SK-N-MC (cell line): ENCODE measurements at places on chromosomes 2 and 18.

DNA sequence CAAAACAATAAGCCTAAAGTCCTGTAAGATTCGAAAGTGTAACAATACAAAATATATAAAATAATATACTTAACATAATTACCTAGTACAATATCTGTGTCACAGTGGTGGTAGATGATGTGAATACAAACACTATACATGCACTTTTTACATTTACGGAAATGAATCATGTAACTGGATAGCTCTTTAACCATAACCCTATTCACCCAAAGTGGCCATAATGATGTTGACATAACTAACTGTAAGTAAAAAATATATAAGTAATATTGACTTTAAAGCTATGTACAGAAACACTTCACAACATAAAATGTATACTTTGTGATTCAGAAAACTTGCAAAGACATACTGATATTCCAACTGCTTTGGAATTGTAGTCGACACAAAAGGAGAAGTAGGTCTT lies 616.9 kb upstream of the SLC8A1 start:
- no peak for DNase-seq

GRCh38 chr18:27847412-27847811 lies 329.5 kb downstream of the CDH2 start:
- no peak for DNase-seq

GRCh38 chr2:239275044-239275685 lies 125.7 kb downstream of the HDAC4 start:
- no peak for DNase-seq

- DNase-seq: no peak
Measured at GRCh38 chr2:185227391-185227790, 511.2 kb upstream of the FSIP2 start.

GRCh38 chr18:32902568-32903330 lies 129.9 kb upstream of the KLHL14 start:
- no peak for DNase-seq

DNA sequence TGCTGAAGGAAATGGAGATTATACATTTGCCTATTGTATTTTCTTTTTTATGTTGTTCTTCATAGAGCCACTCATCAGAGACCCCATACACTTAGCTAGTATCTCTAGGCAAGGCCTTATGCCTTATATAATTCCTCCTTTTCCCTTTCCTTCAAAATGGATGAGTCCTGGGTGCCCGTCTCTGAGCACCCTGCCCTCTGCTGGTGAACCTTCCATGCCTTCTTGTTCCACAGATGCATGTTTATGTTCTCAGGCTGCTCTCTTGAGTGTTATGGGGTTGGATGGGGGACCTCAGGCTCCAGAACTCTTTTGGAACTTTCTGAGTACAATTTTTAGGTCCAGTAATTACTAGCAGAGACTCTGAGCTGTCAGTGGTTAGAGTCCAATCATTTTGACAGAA lies 368.6 kb upstream of the SPRED2 start:
- DNase-seq: no peak

DNA sequence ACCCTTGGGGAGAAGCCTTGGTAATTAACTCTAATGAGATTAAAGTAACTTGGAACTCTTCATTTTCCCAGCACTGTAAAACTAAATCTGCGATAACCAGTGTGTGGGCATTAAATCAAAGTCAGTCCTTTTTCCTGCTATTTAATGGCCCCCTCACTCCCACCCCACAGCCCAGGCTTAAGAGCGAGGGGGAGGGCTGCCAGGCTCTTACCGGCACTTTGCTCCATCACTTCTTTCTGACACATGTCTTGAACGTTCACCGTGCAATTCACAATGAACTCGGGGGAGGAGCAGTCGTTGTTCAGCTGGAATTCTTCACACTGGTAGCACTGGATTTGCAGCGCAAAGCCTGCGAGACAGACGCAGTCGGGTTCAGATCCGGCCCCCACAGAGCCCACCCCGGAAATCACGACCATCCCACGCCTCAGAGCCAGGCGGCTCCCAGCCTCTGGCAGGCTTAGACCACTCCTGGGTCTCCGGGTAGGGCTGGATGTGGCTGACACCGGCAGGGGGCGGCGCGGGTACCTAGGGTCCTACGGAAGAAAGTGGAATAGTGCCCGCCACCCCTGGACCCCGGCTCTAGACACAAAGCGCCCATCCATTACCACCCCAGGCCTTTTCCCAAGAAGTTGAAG lies 1.7 kb downstream of the LYPD1 start:
- DNase-seq: no peak

- DNase-seq: no peak
Measured at GRCh38 chr2:190378880-190379237, 29.3 kb upstream of the MFSD6 start.

GRCh38 chr2:63555931-63556330 lies 32.3 kb downstream of the WDPCP start:
- no peak for DNase-seq

DNA sequence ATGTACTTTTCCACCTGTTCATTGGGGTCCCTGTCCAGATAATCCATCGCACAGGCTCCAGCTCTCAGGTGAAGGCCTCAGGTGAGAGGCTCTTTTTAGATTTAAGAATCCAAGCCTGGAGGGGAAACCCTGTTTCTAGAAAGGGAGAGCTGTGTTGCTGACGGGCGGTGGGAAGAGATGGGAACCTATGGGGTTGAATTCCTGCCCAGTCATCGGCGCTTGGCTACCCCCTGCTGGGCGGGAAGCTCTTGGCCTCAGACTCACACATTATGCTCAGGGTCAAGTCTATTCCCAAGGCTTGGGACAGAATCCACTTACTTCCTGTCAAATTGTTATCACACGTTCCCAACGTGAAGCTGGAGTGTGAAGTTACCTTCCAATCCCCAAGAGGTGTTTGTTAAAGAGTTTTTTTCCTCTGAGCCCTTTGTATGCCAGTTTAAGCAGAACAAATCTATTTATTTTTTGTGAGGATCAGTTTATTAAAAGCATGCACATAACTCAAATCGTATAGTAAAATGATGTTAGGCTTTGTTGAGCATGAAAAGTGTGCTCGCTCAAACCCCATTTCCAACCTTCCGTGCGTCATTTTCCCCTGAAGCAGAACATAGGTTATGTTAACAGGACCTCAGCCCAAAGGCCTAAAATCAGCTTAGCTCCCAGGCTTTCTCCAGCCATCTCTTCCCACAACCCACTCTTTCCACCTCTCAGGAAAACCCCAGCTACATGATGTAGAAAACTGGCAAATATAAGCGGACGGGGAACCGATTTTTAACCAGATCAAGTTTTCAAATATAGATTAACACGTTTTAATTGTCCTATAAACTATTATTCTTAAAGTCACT lies 181.7 kb upstream of the ETAA1 start:
- DNase-seq: no peak

GRCh38 chr18:706405-706804 lies 6.0 kb downstream of the ENOSF1 start:
- no peak for DNase-seq

DNA sequence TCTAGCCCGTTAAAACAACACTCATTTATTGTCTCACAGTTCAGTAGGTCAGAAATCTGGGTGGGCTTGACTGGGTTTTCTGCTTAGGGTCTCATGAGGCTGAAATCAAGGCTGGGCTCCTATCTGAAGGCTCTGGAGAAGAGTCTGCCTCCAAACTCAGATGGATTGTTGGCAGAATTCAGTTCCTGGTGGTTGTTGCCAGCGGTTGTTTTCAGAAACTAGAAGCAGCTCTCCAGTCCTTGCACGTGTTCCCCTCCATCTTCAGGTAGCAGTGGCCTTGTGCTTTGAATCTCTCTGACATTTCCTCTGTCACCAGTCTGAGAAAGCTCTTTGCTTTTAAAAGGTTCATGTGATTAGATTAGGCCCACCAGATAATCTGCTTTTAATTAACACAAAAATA lies 20.1 kb upstream of the FN1 start:
- no peak for DNase-seq

DNA sequence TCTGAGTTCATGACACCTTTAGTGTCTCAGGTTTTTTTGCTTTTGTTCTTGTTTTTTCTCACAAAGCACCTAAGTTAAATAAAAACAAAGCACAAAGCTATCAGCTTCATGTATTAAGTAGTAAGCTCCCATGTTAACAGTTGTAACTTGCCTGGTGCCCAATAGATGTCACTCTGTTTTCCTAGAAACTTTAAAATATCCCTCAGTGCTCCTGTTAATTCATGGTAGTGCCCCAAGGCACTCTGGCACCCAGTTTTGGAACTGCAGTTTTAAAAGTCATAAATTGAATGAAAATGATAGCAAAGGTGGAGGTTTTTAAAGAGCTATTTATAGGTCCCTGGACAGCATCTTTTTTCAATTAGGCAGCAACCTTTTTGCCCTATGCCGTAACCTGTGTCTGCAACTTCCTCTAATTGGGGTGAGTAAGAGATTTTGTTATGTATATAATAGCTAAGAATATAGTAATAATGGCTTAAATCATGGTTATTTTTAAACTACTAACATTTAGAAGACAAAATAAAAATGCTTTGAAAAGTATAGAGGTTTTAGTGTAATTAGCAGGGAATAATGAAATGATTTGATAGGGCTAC lies 555.0 kb upstream of the TMEFF2 start:
- DNase-seq: no peak

GRCh38 chr18:48191494-48191893 lies 217.7 kb downstream of the ZBTB7C start:
- no peak for DNase-seq

DNA sequence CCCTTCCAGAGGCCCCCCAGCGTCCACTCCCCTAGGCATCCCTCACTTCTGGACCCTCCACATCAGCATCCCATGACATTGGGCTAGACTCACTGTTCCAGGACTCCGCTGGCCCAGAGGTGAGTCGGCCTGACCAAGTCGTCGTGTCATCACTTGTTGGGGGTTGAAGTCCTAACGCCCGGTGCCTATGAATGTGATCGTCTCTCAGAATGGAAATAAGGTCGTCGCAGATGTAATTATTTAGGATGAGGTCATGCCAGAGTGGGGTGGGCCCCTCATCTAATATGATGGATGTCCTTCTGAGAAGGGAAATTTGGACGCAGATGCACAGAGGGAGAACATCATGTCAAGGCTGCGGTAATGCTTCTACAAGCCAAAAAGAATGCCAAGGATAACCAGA lies 142.7 kb downstream of the AGAP1 start:
- no peak for DNase-seq

DNA sequence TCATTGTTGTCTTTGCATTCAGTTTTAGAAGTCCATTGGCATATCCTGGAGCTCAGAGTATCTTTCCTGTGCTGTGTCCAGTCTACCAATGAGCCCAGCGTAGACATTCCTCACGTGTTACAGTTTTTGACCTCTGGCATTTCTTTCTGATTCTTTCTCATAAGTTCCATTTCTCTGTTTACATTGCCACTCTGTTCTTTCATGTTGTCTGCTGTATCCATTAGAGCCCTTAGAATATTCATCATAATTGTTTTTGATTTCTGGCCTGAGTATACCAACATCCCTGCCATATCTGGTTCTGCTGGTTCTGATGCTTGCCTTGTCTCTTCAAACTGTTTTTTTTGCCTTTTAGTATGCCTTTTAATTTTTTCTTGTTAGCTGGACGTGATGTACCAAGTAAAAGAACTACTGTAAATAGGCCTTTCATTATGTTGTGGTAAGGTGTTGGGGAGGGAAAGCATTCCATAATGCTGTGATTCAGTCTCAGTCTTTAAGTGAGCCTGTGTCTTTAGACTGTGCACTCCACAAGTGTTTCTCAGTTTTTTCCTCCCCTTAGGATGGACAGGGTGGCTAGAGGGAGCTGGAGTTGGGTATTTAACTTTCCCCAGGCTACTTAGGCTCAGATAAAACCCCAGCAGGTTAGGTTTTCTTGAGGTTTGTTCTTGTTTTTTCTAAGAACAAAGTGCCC lies 35.6 kb downstream of the CEP192 start:
- DNase-seq: no peak

GRCh38 chr2:160836755-160837154 lies 323.5 kb upstream of the TANK start:
- no peak for DNase-seq

DNA sequence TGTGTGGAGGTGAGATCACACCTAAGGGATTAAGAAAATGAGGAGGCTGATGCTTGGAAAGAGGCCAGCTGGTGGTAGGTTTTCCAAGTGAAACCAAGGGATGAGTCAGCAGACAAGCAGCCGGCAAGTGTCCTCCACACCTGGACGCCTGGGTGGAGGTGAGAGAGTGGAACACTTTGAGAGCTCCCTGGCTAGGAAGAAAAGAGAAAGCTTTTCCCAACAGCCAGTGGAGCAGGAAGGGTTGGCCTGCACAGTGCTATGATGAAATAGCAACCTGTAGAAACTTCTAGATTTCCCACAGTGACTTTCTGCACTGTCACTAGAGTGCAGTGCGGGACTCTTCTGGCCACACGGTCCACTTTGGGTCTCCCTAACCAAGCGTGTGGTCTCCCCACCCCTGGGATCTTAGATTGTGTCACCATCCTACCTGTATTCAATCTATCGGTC lies 19.6 kb upstream of the IL37 start:
- DNase-seq: no peak

GRCh38 chr18:48340560-48340959 lies 68.6 kb downstream of the ZBTB7C start:
- no peak for DNase-seq

DNA sequence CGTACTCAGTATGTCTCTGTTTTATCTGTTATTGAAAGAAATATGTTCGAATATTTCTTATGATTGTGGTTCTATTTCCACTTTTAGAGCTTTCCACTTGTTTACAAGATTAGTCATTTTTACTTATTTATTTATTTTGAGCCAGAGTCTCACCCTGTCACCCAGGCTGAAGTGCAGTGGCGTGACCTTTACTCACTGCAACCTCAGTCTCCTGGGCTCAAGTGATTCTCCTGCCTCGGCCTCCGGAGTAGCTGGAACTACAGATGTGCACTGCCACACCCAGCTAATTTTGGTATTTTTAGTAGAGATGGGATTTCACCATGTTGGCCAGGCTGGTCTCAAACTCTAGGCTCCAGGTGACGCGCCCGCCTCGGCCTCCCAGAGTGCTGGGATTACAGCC lies 53.3 kb downstream of the HIBCH start:
- DNase-seq: no peak

DNA sequence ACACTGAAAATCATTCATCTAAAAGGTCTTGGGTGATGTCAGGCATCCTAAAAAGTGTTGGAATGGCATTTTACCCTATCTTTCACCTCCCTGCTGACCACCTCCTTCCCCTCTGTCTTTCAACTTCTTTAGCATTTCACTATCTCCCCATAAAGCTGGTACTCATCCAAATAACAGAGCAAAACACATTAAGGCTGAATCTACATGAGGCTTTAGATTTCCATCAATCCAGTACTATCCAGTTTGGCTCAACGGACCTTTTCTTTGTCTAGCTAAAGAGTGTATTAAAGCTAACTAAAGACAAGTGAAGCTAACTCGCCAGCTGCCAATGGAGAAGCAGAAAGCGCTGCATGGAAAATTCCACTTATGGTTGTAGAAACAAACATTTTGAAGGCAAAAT lies 122.5 kb upstream of the NCKAP5 start:
- DNase-seq: no peak

- DNase-seq: no peak
Measured at GRCh38 chr2:23843051-23843976, 83.6 kb downstream of the ATAD2B start.

DNA sequence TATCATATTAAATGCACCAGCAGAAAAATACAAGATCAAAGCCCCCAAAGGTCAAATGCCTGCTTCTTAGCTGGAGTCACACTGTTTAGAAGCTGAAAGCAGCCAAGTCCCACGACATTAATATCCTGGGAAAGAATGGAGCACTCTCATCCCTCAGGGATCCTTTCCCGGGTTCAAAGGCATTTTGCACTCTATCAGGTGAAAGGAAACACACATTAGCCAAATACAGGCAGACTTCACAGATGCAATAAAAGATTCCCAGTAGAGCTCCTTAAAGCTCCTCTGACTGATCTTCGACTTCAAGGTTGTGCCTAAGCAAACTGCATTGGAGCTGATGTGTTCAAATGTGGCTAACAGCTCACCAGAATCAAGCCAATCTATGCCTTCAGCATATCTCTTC lies 158.4 kb downstream of the RNF152 start:
- DNase-seq: no peak
